ENCODE measurements at places on chromosomes 4 and X.

DNA sequence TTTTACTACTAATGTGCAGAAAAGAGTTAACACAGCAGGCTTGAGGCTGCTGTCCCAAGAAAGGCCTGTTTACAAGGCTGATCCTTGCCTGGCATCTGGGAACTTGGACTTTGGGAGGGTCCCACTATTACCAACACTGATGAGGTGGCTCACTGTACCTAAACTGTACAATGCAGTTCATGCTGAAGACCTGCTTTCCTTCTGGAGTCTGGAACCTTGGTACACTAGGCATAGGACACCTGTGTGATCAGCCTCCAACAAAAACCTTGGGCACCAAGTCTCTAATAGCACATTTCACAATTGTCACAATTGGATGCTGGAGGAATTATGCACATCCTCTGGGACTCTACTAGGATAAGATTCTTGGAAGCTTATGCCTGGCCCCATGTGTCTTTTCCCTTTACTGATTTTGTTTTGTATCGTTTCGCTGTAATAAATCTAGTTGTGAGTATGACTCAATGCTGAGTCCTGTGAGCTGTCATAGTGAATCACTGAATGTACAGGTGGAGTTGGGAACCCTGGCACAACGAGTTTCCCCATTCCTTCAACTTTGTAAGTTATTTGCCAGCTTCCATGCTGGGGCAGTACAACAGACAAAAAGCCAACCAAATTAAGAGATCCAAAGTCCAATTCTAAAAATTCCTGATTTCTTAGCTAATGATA is 45.9 kb downstream of the TEC start:
- DNase-seq, result no peak

GRCh38 chr4:129546531-129546930 is 450.6 kb downstream of the C4orf33 start:
- DNase-seq, result no peak

GRCh38 chr4:75820676-75821075 is 81.6 kb downstream of the PPEF2 start:
- no peak for DNase-seq

GRCh38 chr4:168877511-168878491 is 132.3 kb downstream of the CBR4 start:
- no peak for DNase-seq

- no peak for DNase-seq
Measured at GRCh38 chrX:100363896-100364295, 46.2 kb downstream of the PCDH19 start.

- DNase-seq, result no peak
Measured at GRCh38 chrX:44908153-44908552, 35.2 kb downstream of the KDM6A start.

DNA sequence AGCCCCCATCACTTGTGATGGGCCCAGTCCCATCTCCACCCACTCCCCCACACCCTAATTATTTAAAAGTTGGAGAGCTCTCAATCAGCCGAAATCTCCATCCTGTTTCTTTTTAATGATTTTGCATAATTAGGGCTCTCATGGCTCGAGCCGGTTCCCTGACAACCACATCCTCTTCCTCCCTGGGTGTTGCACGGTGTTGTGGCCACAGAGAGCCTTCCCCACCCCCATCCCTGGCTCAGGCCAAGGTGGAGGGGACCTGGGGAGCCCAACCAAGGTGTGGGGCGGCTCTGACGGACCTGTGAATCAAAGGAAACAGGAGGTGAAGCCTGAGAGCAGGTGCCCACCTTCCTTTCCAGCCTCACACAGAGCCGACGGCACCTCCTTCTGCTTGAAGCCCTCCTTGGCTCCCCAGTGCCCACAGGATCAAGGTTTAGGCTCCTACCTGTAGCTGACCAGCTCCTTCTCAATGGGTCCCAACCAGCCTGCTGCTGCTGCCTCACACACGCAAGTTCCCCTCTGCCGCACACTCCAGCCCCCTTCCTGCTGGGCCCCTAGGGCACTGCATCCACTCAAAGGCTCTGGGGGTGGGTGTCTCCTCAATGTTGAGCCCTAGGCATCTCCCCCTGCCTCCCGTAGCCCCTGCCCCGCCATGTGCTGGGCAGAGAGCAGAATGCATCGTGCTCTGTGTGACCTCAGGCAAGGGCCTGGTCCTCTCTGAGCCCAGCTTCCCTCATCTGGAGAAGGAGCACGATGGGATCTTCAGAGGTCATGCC is 68.7 kb downstream of the WFS1 start:
- DNase-seq, result no peak

- DNase-seq, result no peak
Measured at GRCh38 chr4:6368601-6369000, 99.0 kb downstream of the WFS1 start.

GRCh38 chrX:28589046-28589445 is 1.8 kb downstream of the IL1RAPL1 start:
- no peak for DNase-seq

GRCh38 chr4:101197350-101197749 is 150.0 kb downstream of the PPP3CA start:
- no peak for DNase-seq

DNA sequence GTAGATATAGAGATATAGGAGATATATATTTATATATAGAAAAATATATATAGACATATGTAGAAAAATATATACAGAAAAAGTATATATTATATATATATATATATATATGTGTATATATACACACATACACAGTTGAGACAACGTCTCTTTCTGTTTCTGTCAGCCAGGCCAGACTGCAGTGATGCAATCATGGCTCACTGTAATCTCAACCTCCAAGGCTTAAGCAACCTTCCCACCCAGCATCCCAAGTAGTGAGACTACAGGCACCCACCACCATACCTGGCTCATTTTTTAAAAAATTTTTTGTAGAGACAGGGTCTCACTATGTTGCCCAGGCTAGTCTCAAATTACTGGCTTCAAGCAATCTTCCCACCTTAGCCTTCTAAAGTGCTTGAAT is 426.3 kb downstream of the GPM6A start:
- DNase-seq, result no peak

DNA sequence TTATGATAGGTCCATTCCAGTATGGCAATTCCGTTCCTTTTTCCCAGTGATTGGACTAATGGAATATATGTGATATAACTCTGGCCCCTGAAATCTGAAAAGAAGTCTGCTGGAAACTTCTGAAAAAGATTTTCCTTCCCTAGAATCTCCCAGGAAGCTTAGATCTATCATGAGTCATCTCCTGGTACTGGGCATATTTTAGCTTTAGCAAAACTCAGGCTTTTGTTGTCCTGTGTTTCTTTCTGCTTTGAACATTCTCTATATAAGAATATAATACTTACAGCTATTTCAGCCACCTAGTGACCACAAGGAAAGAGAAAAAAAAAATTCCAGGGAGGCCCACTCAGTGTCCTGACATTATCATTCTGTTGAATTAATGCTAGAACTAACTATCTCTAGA is 597.2 kb upstream of the GRIA3 start:
- no peak for DNase-seq

GRCh38 chr4:41877020-41877796 is 58.0 kb upstream of the TMEM33 start:
- no peak for DNase-seq

GRCh38 chr4:86775061-86775460 is 74.1 kb downstream of the SLC10A6 start:
- no peak for DNase-seq

DNA sequence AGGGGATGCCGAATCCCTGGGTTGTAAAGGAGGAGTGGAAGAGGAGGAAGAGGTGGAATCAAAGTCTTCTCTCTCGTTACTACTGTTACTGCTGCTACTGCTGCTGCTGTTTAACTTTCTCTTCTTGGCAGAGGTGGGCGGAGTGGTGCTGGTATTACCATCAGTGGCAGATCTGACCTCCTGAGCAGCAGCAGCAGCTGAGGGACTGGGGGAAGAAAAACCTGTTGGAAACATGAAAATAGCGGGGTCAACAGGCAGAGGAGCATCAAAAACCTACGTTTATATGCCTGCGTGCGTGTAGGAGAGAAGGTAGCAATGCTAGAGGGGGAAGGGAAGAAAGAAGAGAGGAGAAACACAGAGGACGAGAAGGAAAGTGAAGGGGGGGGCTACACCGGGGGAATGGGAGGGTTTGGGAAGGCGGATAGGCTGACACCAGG is 339 bp downstream of the CUL4B start:
- no peak for DNase-seq

GRCh38 chr4:121938282-121939092 is 13.4 kb downstream of the TRPC3 start:
- DNase-seq, result no peak

DNA sequence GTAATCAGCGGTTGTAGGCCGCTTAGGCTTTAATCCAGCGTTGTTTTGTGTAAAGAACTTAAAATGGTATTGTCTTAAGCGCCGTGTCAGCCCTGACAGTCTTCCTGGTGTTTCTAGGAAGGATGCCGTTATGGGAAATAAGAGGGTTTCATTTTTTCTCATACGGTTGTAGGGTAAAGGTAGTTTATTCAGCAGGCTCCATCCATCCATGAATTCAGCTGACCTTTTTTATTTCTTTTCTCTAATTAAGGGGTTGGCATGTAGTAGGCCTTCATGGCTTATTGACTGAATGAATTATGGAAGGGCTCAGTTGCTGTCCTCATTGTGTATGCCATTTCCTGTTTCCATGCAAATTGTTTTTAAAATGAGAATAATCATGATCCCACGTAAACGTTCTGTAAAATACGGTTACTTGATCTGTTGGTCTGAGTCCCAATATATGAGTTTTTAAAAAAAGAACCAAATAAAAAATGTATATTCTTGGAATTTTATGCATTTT is 693 bp downstream of the OCIAD1 start:
- no peak for DNase-seq

DNA sequence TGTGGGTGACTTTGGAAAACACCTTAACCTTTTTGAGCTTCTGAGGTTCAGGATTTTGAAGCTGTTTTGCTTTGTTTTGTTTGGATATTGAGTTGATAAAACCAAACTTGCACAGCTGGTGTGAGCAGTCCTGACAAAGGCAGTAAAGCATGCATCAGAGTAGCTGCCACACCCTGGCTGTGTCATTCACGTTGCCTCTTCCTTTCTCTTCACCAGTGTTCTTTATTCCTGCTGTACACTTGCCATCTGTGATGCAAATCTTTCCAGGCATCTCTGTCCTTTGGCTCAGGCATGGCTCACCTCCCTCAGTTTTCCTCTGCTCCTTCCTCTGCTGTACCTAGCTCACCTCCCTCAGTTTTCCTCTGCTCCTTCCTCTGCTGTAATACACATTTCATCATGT is 1850.2 kb upstream of the AGA start:
- no peak for DNase-seq

- DNase-seq, result no peak
Measured at GRCh38 chrX:11261260-11261659, 32.0 kb upstream of the AMELX start.
